ENCODE measurements at places on chromosomes 12 and 14.

- no peak for DNase-seq
Measured at GRCh38 chr12:79673354-79673753, 17.4 kb downstream of the PAWR start.

DNA sequence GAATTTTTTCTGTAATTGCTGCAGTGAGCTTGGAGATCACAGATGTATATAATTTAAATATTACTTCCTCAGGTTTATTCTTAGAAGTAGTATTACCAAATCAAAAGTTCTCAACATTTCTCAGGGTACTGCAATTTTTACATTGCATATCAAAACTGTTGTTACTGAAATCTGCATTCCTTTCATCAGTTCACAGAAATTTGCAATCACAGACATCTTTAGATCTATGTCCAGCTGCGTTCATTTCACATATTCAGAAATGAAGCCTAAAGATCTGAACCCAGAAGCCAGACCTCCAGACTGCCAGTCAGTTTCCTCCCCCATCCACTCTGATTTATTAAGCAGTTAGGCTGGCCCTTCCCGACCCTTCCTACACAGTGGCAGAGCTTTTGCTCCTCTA, 18.2 kb upstream of the IFT81 start:
- no peak for DNase-seq

- DNase-seq, result no peak
Measured at GRCh38 chr12:110498984-110499706, 2.8 kb downstream of the VPS29 start.

DNA sequence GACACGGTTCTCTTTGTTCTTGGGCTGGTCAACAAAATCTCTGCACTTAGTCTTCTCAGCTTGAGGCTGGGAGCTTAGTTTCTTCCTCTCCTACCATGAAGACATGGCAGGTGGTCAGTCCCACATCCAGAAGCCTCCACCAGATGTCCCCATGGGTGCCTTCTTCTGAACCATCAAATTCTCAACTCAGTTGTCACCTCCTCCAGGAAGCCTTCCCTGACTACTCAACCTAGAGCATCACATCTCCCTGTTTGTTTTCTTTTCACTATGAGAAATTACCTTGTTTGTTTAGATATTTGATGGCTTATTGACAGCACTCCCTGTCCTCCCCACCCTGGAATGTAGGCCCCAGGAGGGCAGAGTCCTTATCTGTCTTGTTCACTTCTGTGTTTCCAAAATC, 84.4 kb downstream of the TBX5 start:
- no peak for DNase-seq

DNA sequence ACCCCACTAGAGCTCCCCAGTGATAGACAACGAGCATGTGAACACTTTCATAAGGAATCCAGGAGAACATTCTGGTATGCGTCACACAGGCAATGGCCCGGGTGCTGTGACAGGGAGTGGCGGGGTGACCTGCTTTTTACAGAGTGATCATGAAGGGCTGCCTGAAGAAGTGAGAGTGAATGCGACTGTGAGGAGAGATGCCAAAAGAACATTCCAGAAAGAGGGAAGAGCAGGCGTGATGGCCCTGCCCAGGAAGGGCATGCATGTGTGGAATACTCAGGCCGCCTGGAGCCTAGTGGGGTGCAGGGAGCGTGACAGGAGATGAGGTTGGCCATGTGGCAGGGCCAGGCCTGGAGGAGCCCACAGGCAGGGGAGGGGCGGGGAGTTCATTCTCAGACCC, 53.8 kb downstream of the FZD10 start:
- no peak for DNase-seq

DNA sequence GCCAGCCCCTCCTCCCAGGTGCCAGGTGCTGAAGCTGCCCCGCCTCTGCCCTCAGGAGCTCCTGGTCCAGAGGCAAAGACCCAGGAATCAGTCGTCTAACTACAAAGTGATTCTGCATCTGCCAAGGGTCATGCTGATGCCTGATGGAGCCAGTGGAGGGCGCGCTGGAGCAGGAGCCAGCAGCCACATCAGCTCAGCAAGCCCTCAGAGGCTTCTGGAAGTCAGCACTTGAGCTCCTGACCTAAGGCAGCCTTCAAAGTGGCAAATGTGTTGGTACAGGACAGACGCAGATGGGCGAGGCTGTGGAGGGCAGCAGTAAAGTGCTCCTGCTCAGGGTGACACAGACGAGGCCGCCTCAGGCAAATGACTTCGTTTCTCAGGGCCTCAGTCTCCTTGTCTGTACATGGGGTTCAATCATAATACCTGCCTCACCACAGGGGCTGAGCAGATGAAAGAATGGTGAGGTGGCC, 10.9 kb downstream of the C12orf43 start:
- no peak for DNase-seq

- DNase-seq, result no peak
Measured at GRCh38 chr14:96926001-96926400, 128.8 kb downstream of the VRK1 start.

GRCh38 chr14:72680853-72681640, 212.9 kb downstream of the DPF3 start:
- DNase-seq, result no peak

DNA sequence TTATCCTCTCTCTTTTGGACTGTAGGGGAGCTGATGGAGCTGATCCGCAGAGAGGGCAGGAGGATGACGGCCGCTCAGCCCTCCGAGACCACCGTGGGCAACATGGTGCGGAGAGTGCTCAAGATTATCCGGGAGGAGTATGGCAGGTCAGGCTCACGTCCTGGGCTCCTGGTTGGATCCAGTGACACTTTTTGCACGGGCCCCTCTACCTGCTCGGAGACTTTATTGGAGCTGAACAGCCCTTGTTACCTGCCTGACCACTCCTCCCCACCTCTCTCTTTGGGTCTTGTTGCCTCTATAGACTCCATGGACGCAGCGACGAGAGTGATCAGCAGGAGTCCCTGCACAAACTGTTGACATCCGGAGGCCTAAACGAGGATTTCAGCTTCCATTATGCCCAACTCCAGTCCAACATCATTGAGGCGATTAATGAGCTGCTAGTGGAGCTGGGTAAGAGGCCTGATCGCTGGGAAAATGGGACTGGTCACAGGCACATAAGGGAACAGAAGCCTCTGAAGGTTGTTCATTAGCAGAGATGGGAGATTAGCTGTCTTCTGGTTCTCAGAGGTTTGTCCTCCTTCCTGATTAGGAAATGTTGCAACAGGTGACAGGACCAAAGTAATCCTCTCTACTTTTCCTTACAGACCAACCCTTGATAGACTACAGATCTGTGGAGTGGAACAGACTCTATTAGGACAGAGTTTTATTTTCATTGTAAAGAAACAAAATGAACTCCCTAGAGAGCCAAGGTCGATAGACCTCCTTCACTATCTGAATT, 718 bp downstream of the EIF2B2 start:
- DNase-seq, result no peak

- DNase-seq, result no peak
Measured at GRCh38 chr12:73656375-73656774, 881.3 kb upstream of the ATXN7L3B start.

DNA sequence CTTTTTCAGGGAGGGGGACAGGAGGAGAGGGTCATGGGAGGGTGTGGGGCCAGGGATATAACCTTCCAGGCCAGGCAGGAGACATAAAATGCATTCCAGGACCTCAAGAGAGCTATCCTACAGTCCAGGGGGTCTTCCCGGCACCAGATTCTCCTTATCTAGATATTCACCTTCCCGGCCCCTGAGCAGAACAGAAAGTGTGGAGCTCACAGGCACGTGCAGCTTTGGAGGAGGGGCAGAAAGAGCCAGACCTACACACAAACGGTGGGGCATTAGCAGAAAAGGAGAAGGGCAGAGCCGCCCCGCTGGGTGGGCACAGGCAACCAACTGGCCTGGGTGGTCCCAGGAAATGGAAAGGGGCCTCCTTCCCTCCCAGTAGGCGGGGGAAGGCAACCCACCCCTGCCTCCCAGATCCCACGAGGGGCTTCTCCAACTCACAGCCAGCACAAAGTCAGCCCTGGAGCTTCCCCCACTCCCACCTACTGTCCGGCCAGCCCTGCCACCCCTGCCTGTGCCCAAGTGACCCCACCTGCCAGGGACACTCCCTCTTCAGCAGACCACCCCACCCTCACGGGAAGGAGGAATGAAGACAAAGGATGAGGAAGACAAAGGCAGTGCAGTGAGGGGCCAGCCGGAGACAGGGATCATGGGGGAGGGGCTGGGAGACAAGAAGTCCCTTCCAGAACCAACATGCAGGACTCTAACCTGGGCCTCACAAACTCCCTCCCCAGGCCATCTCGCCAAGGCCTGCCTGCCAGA, 33.3 kb downstream of the CCDC85C start:
- no peak for DNase-seq

DNA sequence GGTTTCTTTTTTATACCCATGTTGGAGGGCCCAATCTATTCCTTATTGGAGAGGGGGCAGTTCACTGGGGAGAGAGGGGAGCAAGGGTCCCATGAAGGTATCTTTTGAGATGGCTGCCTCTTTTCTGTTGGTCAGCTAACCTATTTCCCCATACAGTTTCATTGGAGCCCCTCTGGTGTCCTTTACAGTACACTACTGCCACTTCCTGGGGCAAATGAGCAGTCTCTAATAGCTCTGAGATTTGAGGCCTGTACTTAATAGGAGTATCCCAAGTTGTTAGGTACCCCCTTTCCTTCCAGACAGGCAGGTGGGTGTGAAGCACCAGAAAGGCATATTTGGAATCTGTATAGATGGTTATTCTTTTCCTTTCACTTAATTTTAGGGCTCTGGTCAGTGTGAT, 41.3 kb upstream of the RNU6-8 start:
- no peak for DNase-seq

- no peak for DNase-seq
Measured at GRCh38 chr14:76282581-76282980, 93.4 kb upstream of the ESRRB start.

- DNase-seq, result no peak
Measured at GRCh38 chr14:71250791-71251190, 343.5 kb downstream of the PCNX1 start.

DNA sequence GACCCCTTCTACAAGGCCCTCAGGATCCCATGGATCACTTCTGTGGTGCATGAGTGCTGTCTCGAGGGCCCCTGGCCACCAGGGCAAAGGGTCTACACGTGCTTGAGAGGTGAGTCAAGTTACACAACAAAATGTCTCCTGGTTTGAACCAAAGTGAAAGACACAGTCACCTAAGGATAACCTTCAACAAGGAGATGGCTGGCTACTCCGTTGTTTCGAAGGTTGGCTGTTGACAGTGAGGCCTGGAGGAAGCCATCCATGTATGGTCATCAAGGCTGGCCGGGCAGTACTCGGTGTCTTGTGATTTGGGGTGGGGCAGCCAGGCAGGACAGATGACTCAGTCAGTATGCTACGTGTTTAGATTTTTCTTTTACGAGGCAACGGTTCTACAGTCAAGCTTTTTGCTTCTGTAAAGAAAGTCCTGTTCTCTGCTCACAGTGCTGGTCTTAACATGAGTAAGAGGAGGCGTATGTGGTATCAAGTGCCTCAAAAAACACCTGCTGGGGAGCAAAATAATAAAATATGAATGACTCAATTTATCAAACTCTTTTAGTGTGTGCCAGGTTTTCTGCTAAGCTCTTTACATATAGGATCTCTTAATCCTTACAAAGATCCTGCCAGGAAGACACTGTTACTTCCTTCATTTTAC, 18.0 kb upstream of the NT5DC3 start:
- no peak for DNase-seq

GRCh38 chr14:43901911-43902673, 605.0 kb downstream of the FSCB start:
- DNase-seq, result no peak

DNA sequence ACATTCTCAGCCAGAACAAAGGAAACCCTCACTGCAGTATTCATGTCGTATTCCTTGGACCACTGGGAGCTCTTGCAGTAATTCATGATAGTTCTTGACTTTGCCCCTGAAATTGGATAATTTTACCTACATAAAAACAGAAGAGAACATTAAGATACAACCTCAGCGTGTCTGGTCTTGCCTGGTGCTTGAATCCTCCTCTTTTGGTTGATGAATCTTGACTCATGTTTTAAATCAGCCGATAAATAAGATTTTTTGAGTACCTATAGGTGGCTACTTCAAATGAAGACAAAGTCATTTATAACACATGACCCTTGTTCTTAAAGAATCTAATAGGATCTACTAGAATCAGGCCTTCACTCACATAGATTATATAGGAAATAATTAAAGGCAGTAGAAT, 221.0 kb downstream of the PTPRO start:
- DNase-seq, result no peak

GRCh38 chr12:89756585-89757398, 48.2 kb upstream of the ATP2B1 start:
- no peak for DNase-seq

DNA sequence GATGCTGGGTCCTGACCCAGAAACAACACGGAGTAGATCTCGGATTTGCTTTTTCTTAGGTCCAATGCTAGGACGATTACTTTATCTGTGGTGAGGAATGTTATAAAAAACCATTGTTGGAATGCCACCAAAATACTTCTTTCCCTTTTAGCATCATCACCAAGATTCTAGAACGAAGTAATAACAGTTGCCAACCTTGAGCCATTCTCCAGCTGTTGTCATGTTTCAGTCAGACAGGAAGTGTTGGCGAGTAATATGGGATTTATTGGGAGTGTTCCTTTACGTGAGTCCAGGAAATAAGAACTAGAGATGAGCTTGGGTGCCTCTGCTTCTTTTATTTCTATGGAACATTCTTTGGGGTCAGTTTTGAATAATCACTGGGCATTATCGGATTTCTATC, 892.9 kb downstream of the DIO2 start:
- DNase-seq, result no peak

DNA sequence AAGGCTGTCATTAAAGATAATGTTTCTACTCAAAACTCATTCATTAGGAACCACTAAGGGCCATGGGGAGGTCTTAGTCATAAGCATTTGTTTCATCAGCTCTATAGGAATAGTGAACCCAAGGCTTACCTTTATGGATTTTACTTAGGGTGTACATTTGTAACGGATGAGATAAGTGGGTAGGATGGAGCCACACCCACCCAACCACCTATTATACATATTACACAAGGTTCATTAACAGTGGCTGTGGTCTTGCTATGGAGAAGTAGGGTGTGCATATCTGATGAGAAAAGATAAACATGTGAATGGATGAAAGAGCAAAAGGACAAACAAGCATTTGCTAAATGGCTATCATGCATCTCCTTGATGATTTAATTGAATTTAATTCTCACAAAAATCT, 39.6 kb upstream of the ITPR2 start:
- DNase-seq, result peak; percentile 40

- no peak for DNase-seq
Measured at GRCh38 chr14:29355331-29355730, 572.3 kb downstream of the PRKD1 start.

Measured in NCI-H187 treated with DMSO at 0.1 percent for 48 hours (cell line).